ENCODE measurements at places on chromosomes 11 and 22.

GRCh38 chr22:20237480-20238440 is 30.4 kb downstream of the RTN4R start:
- peak; percentile 51 for DNase-seq
- peak overlapping the region; percentile 85 for H3K27ac ChIP-seq
- H3K36me3 ChIP-seq = no peaks in the 10 kb centered on the region
- peak overlapping the region; percentile 44 for H3K4me3 ChIP-seq

DNA sequence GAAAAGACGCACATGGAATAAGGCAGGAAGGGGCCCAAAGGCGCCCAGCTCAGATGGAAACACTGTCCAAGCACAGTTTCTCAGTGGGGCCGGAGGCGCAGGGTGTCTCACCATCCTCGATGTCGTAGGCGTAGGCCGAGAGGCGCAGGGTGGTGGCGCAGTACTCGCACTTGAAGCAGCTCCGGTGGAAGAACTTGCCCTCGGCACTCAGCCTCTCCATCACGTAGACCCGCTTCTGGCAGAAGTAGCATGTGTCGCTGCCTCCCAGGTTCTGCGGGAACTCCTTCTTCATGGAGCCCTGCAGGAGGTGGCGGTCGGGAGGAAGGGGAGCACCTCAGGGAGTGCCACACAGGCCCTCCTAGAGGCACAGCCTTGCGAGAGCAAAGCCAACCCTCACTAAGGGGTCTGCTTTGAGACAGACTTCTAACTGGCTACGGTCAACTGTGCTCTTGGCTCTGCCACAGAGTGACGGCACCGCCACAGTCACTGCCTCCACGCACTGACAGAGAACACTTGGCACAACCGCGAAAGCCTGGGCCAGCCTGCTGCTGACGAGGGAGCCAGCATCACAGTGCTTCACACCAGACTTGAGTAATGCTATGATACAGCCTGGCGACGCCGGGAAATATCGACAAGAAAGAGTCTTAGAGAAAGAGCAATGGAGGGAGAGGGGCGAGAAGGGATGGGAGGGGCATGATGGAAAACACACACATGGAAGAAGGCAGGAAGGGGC is 97.6 kb upstream of the BID start:
- H3K36me3 ChIP-seq = peaks cover 15% of the 10 kb centered on the region
- no peaks in the 10 kb centered on the region for H3K4me1 ChIP-seq
- no peak for DNase-seq
- H3K4me3 ChIP-seq = no peak overlapping the region
- no peaks in the 10 kb centered on the region for H3K27me3 ChIP-seq
- H3K27ac ChIP-seq = no peak overlapping the region

GRCh38 chr11:107265591-107266121 is 192.0 kb downstream of the CWF19L2 start:
- DNase-seq = no peak
- no peaks in the 10 kb centered on the region for H3K27me3 ChIP-seq
- H3K4me3 ChIP-seq = no peak overlapping the region
- H3K4me1 ChIP-seq = no peaks in the 10 kb centered on the region
- no peak overlapping the region for H3K27ac ChIP-seq
- H3K36me3 ChIP-seq = no peaks in the 10 kb centered on the region

DNA sequence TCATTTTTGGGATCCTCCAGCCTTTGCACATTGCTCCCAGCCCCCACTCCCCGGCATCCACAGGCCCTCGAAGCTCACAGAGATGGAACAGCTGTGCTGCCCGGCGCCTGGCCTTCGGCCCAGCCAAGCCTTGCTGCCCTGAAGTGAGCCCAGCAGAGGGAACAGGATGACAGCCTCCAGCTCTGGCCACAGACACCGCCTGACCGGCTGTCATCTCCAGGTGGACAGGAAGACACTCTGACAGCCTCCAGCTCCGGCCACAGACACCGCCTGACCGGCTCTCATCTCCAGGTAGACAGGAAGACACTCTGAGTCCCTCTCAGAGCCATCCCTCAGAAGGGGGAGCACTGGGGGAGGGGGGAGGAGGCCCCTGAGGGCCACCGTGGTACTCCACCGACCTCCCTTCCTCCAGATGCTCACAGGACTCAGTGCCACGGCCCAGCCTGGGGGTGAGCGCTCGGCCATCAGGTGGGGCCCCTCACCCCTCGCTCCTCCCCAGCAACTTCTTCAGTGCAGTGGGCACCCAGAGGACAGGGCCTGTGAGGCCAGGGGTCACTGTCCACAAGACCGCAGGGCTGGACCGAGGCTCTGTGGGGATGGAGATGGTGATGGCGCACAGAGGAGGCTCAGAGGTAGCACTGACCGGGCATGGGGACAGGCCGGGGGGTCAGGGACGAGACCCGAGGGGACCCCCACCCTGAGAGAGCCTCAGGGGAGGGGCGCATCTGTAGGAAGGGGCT is 58.6 kb downstream of the BRD1 start:
- no peaks in the 10 kb centered on the region for H3K27me3 ChIP-seq
- no peak overlapping the region for H3K27ac ChIP-seq
- H3K4me3 ChIP-seq = no peak overlapping the region
- no peak for DNase-seq
- peaks cover 12% of the 10 kb centered on the region for H3K36me3 ChIP-seq

DNA sequence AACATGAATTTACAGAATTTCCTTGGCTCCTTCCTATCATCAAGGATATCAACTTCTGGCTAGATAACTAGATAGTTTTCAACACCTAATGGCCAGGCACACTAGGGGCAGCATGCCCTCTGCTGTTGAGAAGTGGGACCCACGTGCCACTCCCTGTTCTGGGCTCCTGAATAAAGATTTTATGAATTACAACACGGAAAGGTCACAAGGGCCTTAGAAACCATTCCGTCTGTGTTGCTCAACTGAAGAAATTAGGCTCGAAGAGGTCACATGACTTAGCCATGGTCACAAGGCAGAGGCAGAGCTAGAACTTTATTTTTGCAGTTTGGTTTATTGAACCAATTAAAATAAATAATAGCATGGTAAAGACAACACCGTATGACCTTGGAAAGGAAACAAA is 36.0 kb downstream of the PRCP start:
- peaks cover 6% of the 10 kb centered on the region for H3K4me1 ChIP-seq
- no peak overlapping the region for H3K4me3 ChIP-seq
- no peaks in the 10 kb centered on the region for H3K27me3 ChIP-seq
- peak; percentile 32 for DNase-seq
- H3K36me3 ChIP-seq = no peaks in the 10 kb centered on the region

DNA sequence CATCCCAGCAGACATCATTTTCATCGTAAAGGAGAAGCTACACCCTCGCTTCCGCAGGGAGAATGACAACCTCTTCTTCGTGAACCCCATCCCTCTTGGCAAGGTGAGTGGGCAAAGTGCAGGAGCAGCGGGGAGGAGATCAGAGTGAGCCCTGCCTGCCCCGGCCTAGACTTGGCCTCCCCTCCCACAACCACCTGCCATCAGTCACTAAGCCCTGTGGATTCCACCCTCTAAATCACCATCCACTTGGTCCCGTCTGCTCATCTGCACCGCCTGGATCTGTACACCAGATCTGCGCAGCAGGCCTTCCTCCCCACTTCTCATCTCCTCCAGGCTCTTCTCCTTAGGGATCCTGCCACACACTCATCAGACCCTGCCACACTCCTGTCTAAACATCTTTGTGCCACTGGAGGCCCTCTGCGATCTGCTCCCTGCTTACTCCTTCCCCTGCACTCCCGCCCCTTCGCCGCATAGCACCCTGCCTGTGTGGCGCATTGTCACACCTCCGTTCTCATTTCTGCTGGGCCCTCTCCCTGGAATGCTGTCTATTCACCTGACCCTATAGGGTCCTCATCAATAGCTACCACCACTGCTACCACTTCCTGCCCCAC is 14.2 kb downstream of the UCP2 start:
- no peaks in the 10 kb centered on the region for H3K36me3 ChIP-seq
- H3K27ac ChIP-seq = peak overlapping the region; percentile 100
- DNase-seq = no peak
- H3K4me3 ChIP-seq = peak overlapping the region; percentile 84
- no peaks in the 10 kb centered on the region for H3K27me3 ChIP-seq

DNA sequence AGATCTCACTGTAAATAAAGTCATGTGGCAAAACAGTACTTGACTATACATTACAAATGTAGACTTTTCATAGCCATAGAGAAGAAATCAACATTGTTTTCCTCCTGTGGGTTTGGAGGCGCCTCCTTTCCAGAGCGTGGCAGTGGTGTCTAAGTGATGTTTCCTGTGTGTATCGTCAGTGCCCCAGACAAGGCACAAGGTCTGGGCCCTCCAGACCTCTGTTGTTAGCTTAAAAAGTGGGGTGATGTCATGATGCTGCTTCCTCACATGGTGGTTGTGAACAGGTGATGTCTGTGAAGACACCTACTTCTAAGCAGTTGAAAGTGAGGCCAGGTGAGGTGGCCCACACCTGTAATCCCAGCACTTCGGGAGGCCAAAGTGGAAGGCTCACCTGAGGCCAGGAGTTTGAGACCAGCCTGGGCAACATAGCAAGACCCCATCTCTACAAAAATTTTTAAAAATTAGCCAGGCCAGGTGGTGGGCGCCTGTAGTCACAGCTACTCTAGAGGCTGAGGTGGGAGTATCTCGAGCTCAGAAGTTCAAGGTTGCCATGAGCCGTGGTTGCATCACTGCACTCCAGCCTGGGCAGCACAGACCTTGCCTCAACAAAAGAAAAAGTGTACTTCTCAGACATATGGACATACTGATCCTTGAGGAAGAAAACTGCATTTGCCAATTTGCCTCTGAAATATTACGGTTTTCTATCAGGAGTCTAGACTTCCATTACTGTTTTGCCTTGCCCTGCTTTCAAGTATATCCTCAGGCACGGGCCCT is 15.7 kb downstream of the NUP50 start:
- peak overlapping the region; percentile 5 for H3K4me3 ChIP-seq
- peaks cover 43% of the 10 kb centered on the region for H3K4me1 ChIP-seq
- DNase-seq = peak; percentile 23
- peaks cover 96% of the 10 kb centered on the region for H3K36me3 ChIP-seq

DNA sequence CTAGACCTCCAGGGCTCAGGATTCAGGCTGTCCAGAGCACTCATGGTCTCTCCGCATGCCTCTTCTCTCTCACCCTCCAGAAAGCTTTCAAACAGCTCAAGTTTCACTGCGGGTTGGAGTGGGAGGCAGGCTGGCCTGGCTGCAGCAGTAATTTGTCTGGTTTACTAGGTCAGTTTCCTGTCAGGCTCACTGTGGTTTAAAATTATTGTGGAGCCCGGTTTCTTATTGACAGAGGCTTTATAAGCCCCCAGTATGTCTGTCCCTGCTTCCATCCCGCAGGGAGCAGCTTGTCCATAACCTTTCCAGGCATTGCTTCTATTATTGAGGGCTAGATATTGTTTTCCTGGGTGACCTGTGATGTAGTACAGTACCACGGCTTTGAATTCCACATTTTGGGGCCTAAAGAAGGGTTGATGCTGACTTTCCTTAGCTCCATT is 235.3 kb upstream of the SORL1-AS1 start:
- no peak for DNase-seq
- H3K4me3 ChIP-seq = no peak overlapping the region
- H3K36me3 ChIP-seq = peaks cover 5% of the 10 kb centered on the region
- H3K27me3 ChIP-seq = peaks cover 18% of the 10 kb centered on the region
- no peaks in the 10 kb centered on the region for H3K4me1 ChIP-seq

DNA sequence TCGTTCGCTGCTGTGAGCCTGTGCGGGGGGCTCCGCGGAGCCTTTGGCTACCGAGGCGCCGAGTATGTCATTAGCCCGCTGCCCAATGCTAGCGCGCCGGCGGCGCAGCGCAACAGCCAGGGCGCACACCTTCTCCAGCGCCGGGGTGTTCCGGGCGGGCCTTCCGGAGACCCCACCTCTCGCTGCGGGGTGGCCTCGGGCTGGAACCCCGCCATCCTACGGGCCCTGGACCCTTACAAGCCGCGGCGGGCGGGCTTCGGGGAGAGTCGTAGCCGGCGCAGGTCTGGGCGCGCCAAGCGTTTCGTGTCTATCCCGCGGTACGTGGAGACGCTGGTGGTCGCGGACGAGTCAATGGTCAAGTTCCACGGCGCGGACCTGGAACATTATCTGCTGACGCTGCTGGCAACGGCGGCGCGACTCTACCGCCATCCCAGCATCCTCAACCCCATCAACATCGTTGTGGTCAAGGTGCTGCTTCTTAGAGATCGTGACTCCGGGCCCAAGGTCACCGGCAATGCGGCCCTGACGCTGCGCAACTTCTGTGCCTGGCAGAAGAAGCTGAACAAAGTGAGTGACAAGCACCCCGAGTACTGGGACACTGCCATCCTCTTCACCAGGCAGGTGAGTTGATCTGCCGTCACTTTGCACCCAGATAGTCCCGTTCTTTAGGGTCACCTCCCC is 1.0 kb downstream of the ADAMTS15 start:
- H3K27ac ChIP-seq = no peak overlapping the region
- peaks cover 6% of the 10 kb centered on the region for H3K27me3 ChIP-seq
- DNase-seq = no peak
- no peak overlapping the region for H3K4me3 ChIP-seq
- H3K4me1 ChIP-seq = peaks cover 3% of the 10 kb centered on the region

DNA sequence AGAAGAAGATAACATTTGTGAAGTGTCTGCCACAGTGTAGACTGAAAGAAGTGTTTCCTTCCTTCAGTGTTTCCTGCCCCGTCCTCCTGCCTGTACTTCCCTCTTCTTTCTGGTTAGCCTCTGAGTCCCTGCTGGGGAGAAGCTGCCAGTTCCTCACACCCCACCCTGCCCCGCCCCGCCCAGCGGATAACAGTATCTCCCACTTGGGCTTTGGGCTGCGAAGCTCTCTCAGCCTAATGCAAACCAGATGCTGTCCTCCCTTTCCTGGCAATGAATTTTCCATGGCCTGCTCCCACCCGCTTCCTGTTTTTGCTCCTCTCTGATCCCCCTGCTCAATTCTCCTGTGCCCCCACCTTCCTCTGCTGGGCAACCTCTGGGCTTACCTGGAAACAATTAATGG is 5.2 kb upstream of the RAB3IL1 start:
- DNase-seq = no peak
- H3K4me3 ChIP-seq = no peak overlapping the region
- no peak overlapping the region for H3K27ac ChIP-seq
- H3K27me3 ChIP-seq = peaks cover 43% of the 10 kb centered on the region
- peaks cover 15% of the 10 kb centered on the region for H3K4me1 ChIP-seq
- H3K36me3 ChIP-seq = no peaks in the 10 kb centered on the region

- DNase-seq = no peak
- peaks cover 7% of the 10 kb centered on the region for H3K4me1 ChIP-seq
- H3K27ac ChIP-seq = no peak overlapping the region
- H3K36me3 ChIP-seq = no peaks in the 10 kb centered on the region
- H3K27me3 ChIP-seq = no peaks in the 10 kb centered on the region
Observed at GRCh38 chr11:18723991-18724390, 2.0 kb downstream of the IGSF22 start.
